Muscle of leg (tissue), 16 donors: ENCODE measurements at places on chromosomes 7 and 10. TPM values are rescaled to one million over a fixed set of nuclear protein-coding genes. Genes with fewer than 3 reads are reported as not detected.

DNA sequence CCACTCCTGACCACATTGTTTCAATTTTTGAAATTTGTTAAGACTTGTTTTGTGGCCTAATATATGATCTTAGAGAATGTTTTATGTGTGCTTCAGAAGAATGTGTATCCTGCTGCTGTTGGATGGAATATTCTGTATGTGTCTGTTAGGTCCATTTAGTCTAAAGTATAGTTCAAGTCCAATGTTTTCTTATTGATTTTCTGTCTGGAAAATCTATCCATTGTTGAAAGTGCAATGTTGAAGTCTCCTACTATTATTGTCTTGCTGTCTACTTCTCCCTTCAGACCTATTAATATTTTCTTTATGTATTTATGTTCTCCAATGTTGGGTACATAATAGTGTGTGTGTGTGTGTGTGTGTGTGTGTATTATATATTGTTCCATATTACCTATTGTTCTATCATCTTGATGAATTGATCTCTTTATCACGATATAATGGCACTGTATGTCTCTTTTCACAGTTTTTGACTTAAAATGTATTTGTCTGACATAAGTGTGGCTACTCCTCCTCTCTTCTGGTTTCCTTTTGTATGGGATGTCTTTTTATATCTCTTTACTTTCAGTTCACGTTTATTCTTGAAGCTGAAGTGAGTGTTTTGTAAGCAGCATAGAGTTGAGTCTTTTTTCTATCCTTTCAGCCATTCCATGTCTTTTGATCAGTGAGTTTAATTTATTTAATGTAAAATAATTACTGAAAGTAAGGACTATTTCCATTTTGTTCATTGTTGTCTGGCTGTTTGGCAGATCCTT is 61.3 kb downstream of the AKR1D1 start:
- DNase-seq: no peak

DNA sequence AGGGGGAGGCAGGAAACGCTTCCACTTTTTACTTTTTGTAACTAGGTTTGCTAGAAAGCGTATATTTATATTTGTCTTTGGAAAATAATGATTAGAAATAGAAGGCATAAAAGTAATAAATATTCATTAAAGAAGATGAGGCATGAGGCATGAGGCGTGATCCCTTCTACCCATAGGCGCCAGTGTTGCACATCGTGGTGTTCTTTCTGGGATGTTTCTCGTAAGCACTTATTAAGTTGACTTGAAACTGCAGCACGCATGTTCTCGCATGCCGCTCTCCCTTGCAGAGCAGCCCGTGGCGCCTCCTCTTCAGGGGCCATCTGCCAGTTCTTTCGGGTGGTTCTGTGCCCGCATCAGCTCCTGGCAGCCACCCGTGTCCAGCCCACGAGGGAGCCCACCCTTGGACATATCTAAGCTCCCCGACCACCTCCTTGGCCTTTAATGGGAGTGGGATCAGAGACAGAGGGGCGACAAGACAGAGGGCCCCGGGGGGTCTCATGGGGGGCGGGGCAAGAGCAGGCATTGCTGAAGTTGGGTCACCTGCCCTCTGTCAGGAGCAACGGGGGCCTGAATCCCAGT is 28.5 kb upstream of the CSGALNACT2 start:
- DNase-seq: no peak

GRCh38 chr7:104367926-104368325 is 39.5 kb downstream of the LHFPL3 start:
- DNase-seq: no peak

- peak; percentile 27 for DNase-seq
Measured at GRCh38 chr10:6400331-6400730, 179.7 kb downstream of the PRKCQ start.

GRCh38 chr7:157394246-157395191 is 57.7 kb downstream of the DNAJB6 start:
- no peak for DNase-seq

GRCh38 chr10:78712147-78712546 is 356.6 kb upstream of the ZMIZ1 start:
- peak; percentile 34 for DNase-seq

GRCh38 chr7:143343596-143343995 is 18.9 kb downstream of the FAM131B start:
- no peak for DNase-seq

DNA sequence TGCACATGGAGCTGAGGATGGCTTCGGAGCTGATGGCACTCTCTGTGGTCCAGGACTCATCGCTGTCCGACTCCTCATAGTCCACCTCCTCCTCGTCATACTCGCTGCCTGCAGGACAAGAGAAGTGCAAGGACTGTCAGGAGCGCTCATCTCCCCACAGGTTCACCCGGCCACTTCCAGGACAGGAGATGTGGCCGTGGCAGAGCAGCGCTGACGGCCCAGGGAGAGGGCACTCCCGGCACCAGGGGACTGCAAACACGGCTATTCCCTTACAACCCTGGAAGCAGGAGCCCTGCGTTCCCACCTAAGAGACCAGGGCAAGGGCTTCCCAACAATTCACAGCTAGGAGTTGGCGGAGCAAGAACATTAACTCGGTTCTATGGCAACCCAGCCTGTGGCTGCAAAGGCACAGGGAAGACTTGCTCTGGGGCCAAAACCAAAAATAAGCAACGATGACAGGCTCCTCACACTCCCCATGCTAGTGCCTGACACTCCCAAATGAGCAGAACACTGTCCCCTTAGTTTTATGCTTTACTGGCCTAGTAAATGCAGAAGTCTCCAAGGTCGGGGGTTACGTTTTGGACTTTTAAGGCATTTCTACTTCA is 100.9 kb downstream of the TAX1BP1 start:
- no peak for DNase-seq

DNA sequence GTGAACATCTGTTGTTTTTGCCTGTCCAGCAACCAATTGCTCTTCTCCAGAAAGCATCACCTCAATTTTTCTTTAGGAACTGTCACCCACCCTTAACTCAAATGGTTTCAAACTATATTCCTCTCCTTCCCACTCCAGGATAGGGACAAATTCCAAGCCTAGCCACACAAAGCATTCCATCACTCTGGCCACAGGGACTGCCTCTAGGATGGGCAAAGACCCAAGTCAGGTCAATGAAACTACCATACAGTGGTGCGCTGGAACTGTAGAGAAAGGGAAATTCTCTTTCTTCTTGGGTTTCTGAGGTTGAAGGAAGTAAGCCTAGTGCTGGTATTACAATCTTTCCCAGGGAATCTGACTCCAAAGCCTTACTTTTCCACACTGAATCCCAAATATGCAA is 3.6 kb downstream of the MICU1 start:
- DNase-seq: no peak

DNA sequence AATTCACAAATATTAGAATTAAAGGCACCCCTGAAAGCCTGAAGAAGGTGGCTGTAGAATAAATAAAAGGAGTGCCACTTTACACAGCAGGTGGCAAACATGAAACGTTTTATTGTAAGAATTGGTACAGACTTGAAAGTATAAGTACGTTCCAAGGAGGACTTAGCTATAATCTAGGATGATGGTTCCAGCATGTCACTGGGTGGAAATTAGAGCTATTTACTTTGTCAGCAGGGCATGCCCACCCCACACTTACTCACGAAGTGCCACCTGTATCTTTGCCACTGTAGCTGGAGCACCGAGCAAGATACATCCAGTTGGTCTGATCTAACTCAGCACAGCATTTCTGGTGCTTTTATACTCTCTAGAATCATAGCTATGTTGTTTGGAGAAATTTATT is 97.8 kb downstream of the GRM8 start:
- no peak for DNase-seq

- DNase-seq: peak; percentile 30
Measured at GRCh38 chr10:80410578-80411145, 2.3 kb downstream of the PRXL2A start.

DNA sequence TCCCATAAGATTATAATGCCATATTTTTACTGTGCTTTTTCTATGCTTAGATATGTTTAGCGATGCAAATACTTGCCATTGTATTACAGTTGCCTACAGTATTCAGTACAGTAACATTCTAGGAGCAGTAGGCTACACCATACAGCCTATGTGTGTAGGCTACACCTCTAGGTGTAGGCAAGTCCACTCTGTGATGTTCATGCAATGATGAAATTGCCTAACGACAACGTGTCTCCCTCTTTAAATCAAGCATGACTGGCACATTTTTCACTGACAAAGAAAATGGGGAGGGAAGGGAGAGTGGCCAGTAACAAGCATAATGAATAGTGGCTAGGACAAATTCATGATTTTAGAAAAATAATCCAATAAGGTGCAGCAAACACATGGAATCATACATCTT is 1.7 kb downstream of the NCAPG2 start:
- DNase-seq: no peak

The GALNT17 gene
- 32.4 TPM for polyA plus RNA-seq

The C10orf67 gene
- polyA plus RNA-seq: 0.28 TPM

The CRHR2 gene
- 0.80 TPM for polyA plus RNA-seq

The FGFR2 gene
- polyA plus RNA-seq: 2.0 TPM

The SPDYE2 gene
- polyA plus RNA-seq: 13.6 TPM

The ZNF488 gene
- 3.3 TPM for polyA plus RNA-seq

The AKR1E2 gene
- 4.1 TPM for polyA plus RNA-seq

The TMEM236 gene
- 0.35 TPM for polyA plus RNA-seq
